ENCODE measurements at places on chromosomes 6 and 20.

- DNase-seq: peak; percentile 1
Observed at GRCh38 chr6:68046756-68047155, 588.3 kb upstream of the ADGRB3 start.

GRCh38 chr6:33799454-33800113 lies 4.2 kb downstream of the MLN start:
- peak; percentile 54 for DNase-seq

DNA sequence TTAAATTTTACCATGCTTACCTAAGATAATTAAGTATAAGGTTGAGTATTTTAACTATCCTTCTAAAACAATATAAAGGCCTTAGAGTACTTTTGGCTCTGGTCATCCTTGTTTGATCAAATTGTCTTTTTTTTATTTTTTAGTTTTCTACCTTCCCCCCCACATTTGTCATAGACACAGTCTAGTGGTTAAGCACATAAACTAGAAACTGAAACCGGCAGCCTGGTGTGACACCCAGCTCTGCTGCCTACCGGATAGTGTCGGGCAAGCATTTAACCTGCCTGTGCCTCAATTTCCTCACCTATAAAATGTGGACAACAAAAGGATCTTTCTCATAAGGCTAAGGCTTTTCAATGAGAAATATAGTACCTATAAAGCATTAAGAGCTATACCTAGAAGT lies 21.6 kb upstream of the TULP4 start:
- DNase-seq: no peak

DNA sequence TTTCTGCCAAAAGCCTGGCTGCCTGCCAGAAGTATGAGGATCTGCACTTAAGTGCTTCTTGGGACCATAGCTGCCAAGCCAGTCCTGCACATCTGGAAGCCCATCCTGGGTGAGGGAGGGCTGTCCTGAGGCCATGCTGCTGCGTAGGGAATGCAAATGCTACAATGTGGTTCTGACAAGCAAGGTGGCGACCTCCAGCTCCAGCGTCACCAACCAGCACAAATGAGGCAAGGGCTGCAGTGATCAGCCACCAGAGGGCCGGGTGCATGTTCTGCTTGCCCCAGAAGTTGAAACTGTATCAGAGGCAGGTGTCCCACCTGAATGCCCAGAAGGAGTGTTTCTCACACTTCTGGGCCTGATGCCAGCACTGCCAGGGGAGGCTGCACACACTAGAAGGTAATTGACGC lies 99.1 kb upstream of the KCNQ5 start:
- no peak for DNase-seq

DNA sequence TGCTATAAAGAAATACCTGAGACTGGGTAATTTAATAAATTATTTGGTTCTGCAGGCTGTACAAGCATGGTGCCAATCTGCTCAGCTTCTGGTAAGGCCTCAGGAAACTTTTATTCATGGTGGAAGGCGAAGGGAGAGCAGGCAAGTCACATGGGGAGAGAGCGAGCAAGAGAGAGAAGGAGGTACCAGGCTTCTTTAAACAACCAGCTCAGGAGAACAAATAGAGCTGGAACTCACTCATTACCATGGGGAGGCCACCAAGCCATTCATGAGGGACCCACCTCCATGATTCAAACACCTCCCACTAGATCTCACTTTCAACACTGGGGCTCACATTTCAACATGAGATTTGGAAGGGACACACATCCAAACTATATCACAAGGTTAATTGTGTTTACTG lies 44.9 kb upstream of the CRISP1 start:
- no peak for DNase-seq

DNA sequence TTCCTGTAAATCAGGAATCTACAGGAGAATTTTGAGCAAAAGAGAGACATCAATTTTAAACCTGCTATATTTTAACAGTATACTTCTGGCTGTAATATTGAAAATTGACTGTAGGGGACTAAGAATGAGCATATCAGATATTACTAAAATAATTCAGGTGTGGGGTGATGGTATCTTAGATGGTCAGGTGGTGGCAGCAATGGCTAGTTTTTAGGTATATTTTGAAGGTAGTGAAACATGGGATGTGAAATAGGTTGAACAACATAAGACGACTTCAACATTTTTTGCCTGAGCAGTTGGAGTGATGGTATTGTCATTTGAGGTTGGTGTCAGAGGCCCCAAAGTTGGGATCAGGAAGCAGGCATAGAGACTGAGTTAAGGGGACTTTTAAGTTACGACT lies 32.1 kb downstream of the FAM83B start:
- DNase-seq: peak; percentile 14

GRCh38 chr20:521860-522259 lies 21.7 kb downstream of the CSNK2A1 start:
- no peak for DNase-seq

GRCh38 chr6:22027040-22027725 lies 269.7 kb downstream of the PRL start:
- no peak for DNase-seq

GRCh38 chr20:52654567-52654966 lies 317.6 kb upstream of the TSHZ2 start:
- no peak for DNase-seq

GRCh38 chr6:137651591-137652335 lies 157.6 kb upstream of the OLIG3 start:
- no peak for DNase-seq

- no peak for DNase-seq
Observed at GRCh38 chr6:7390226-7390878, 744 bp downstream of the RIOK1 start.

DNA sequence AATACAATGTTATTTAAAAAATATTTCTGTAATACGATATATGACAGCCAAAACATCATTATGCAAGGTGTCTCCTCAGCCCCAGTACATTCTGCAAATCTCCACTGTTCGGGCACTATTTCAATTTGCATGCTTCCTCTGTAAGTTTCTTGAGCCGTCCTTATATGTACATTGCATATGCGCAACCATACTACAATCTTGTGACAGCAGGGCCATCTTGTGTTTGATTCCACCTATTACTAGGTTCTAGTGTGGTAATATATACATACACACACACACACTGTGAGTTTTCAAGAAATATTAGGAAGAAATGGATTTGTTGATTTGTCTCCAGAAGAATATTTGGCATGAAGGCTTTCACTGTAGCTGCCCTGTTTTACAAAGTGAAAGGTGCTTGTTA lies 9.8 kb downstream of the LYRM4 start:
- DNase-seq: no peak

DNA sequence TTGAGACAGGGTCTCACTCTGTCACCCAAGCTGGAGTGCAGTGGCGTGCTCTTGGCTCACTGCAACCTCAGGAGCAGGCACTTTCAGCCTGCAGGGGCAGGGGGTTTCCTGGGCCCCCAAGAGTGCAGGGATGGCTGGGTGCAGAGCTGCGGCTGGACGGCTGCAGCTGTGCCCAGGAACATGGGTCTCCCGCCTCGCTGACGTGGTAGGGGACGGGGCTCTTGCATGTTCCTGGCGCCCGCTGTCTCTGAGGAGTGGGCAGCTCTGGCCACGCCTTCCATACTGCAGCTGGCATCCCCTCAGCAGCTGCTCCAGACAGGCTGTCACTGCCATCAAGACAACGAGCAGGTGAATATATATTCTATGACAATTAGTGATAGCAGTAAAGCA lies 2.2 kb upstream of the DEK start:
- no peak for DNase-seq

DNA sequence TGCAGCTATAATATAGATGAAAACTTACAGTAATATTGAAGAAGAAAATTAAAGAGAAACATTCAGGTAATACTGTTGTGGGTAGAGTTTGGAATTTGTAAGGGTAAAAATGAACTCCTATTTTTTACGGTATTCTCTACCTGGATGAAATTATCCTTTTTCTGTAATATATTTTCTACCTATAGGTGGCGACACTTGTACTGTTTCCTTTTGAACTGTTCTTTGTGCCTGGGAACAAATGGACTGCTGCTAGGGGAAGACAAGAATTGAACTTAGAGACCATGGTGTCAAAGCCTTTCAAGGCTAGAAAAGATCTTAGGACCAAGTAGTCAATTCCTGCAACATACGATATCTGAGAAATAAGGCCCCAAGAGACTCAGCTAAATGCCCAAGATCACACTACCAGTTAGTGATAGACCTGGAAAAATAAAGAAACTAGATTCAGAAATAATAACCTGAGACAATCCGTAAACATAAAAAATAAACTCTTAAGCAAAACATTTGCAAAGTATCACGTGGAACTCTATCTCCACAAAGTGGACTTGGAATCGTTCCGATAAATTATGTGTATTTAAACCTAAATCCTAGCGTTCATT lies 383.8 kb downstream of the TFAP2A start:
- peak; percentile 1 for DNase-seq

DNA sequence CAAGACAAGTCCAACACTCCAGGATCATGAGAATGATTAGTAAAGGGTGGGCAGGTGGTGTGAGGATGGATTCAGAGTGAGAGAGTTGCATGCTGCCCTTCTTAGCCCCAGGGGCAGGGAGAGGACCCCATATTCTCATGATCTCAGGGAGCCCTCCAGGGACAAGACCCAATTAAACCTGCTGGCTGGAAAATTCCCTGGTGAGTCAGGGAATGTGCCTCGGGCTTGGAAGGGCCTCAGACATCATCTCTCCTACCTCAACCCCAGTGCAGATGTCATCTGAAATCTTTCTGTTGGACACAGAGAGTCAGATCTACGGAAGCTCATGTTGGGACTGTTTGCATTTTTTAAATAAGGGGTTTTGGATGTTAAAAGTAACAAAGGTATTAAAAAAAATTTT lies 9.2 kb upstream of the SIRPD start:
- DNase-seq: no peak

DNA sequence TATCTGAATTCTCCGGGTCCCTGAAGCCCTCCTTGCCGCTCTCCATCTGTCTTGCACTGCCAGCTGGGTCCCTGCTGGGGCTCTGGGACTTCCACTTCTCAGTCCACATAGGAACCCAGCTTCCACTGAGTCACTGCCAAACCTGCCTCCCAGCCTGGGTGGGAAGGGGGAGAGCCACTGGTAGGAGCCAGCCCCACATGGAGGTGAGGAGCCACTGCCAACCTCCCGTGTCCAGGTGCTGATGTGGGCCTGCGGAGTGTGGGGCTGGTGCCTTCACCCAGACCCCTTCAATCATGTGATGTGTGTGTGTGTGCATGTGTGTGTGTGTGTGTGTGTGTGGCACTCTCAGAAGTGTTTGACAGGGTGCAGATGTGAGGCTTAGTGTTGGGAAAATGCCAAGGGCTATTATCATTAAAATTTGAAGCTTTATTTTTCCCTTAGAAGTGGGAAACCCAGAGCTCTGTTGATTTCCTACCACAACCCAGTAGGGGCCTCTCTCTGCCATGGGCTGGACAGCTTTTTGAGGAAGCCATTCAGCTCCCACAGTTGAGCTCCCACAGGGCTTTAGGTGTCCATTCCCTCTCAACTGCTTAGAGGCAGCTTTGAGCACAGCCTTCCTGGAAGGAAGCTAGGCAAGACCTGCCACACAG lies 9.3 kb upstream of the SGK2 start:
- DNase-seq: no peak

DNA sequence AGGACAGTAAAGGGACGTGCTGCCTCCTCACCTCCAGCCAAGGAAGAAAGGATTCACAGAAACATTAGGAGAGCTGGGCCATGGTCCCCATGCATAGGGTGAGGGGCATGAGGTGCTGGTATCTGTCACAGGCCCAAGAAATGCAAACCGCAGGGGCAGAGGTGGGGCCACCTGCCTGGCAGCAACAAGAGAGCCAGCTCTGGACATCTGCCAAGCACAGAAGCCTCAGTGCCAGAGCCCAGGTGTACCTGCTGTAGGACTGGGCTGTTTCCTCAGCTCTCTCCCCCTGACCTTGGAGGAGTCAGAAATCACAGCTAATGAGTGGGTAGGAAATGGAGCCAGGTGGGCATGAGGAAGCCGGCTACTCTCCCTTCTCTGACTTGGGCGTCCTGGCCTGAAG lies 45.3 kb downstream of the SLC2A12 start:
- DNase-seq: no peak

DNA sequence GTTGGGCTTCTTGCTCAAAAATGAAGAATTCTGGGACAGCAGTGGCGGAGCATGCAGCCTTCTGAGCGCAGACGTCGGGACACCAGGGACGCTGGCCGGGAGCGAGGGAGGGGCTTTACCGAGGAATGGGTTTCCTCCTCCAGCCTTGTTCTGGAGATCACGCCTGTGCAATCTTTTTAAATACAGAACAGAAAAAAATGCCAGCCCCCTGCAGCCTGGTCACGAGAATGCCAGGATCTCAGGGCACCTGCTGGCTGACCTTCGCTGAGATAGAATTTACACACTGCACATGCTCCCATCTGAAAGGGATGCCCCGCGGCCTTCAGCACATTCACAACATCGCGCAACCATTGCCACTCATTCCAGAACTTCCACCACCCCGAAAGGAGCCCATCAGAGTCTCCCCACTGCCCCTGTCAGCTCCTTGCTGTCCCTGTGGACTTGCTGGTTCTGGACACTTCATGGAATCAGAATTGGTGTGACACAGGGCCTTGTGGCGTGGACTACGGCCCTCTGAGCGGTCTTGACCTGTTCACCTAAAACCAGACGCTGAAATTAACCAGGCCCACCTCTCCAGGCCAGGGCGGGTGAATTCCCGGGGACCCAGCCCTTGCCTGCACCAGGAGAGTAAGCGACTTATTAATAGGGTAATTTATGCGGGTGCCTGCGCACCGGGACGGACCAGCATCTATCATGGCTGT lies 20.6 kb upstream of the BHLHE23 start:
- no peak for DNase-seq

GRCh38 chr6:69311888-69312287 lies 484.9 kb downstream of the LMBRD1 start:
- no peak for DNase-seq

DNA sequence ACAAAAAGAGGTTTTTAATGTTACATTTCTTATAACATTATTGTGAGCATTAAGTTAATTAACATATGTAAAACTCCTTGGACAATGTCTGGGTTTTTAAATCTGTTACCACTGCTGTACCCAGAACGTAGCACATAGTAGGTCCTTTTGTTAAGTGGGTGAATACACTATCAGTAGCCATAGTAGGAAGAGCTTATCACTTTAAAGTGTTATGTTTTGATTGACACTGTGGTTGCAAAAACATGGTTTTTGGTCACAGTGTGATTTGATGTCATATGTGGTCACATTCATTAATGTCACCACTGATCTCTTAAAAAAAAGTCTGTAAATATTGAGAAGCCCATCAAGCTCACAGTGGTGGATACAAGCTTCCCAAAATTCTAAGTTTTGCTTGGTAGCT lies 160.7 kb downstream of the PLCB1 start:
- no peak for DNase-seq

- no peak for DNase-seq
Observed at GRCh38 chr6:37232430-37233017, 25.0 kb upstream of the TBC1D22B start.

- peak; percentile 28 for DNase-seq
Observed at GRCh38 chr6:39389484-39389767, 66.9 kb upstream of the KCNK16 start.

GRCh38 chr20:36642136-36642535 lies 3.9 kb downstream of the SLA2 start:
- no peak for DNase-seq

DNA sequence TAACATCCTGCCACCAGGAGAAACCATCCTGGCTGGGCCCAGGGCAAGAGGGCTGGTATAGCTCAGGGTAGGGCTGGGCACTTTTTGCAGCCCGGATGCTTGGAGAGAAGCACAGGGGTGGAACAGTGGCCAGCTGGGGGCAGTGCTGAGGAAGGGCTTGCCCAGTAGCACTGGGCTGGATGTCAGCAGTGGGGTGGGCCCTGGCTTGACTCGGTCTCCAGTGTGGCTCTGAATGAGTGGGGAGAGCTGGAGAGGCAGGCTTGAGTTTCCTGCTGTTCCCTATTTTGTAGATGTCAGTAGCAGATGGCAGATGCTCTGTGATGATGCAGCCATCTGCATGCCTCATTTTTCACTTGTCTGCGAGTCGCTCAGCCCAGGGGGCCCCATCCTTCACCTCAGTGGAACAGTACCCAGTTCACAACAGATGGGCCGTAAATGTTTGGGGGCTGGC lies 56.3 kb upstream of the TULP1 start:
- no peak for DNase-seq

Data from fibroblast of upper back skin (primary cell).